ENCODE measurements at places on chromosomes 12 and 14. TPM values are rescaled to one million over a fixed set of nuclear protein-coding genes. Genes with fewer than 3 reads are reported as not detected.

Gene OTX2
- not detected for polyA plus RNA-seq

Gene SPRING1
- polyA plus RNA-seq: 31.1 TPM

DNA sequence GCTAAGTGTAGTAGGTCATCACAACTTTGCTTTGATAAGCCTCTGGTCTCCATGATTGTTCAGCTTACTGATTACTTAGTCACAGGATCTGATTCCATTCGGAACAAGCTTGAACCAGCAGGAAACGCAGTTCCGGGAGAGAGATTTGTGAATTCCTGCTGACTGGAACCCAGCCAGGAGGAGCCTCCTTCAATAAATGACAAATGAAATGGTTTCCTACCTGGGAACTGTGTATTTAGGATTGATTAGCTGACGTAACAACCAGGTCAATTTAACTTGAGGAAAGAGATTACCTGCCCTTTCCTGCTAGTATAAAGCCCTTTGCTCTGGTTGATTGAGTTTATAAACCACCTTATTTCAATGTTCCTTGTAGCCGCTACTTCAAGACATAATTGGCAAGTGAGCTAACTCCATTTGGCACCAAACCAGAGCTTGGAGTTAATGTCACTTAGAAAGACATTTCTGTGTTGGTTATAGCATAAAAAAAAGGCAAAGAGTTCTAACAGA lies 35.1 kb upstream of the KCNH3 start:
- DNase-seq: no peak

GRCh38 chr12:43835264-43835655 lies 621 bp upstream of the TMEM117 start:
- no peak for DNase-seq

DNA sequence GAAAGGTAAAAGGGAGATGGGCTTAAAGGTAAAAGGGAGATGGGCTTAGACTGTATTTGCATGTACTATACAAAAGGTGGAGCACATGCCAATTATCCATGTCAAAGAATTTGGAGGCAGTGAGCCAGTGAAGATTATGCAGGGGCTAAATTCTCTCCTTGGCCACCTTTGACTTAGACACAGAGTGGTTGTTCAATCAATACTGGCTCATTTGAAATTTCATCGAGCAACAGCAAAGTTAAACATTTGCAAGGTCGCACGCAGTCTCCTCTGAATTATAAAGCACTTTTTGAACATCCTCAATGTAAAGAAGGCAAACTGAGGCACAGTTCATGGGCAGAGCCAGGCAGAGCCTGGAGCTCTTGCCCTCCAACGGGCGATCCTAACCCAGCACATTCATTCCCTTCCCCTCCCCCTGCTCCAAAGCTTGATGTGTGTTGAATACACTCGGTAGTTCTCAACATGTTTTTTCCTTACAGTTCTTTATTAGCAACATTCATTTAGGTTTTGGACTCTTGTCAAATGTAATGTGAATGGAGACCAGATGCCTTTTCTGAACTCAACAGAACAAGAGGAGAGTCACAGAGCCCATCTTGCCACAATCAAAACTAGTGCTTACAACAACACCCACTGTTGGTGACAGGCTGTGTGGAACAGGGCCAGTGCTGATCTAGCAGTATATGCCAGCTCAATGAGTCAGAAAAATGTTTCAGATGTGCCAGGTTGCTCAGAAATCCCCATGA lies 169.7 kb upstream of the G2E3 start:
- no peak for DNase-seq

- no peak for DNase-seq
Observed at GRCh38 chr14:39246618-39247017, 12.9 kb downstream of the MIA2 start.

- no peak for DNase-seq
Observed at GRCh38 chr12:52360663-52361271, 6.5 kb downstream of the KRT85 start.

- no peak for DNase-seq
Observed at GRCh38 chr12:88496891-88497371, 83.3 kb downstream of the KITLG start.

- DNase-seq: no peak
Observed at GRCh38 chr14:33596211-33597080, 354.4 kb downstream of the EGLN3 start.

DNA sequence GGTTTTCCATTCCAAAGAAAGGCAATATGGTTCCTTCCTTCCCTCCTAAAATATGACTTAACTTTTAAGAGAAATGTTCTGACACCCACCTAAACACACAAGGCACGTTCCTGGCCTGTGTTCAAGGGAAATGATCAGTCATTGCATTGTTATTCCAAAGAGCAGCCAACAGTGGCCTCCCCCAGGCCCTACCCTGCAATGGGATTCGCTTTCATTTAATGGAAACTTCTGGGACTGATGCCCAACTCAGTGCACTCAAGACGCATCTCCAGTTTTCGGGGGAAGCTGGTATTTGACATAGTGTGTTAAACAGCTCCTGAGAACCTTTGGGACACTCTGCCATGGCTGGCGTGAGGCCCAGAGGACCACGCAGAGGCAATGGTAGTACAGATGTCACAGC lies 65.9 kb downstream of the DDX51 start:
- no peak for DNase-seq
